ENCODE measurements at places on chromosomes 11 and 22.

- DNase-seq = no peak
Observed at GRCh38 chr11:123421589-123421988, 8.5 kb upstream of the GRAMD1B start.

- no peak for DNase-seq
Observed at GRCh38 chr11:74493791-74494630, 487 bp upstream of the LIPT2 start.

DNA sequence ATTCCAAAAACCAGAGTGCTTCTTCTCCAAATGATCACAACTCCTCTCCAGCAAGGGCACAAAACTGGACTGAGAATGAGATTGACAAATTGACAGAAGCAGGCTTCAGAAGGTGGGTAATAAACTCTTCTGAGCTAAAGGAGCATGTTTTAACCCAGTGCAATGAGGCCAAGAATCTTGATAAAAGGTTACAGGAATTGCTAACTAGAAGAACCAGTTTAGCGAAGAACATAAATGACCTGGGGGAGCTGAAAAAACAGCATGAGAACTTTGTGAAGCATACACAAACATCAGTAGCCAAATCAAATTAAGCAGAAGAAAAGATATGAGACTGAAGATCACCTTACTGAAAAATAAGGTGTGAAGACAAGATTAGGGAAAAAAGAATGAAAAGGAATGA lies 15.5 kb downstream of the OR52M1 start:
- no peak for DNase-seq

DNA sequence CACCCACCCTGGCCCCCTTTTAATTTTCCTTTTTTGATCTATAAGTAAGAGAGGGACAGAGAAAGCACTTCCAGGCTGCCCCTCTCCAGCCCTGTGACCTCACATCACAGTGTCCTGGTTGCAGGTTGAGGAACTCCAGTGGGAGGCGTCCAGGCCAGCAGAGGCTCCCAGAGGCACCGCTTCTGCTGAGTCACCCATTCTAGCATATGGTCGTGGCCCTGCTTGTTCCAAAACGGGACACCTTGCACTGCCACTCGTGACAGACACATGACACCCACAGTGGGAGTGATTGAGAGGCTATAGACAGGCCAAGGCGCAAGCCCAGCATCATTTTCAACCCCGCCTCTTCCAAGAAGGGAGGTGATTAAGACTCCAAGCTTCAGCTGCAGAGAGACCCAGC lies 16.0 kb upstream of the TMPRSS4 start:
- DNase-seq = no peak

- DNase-seq = no peak
Observed at GRCh38 chr11:72441752-72442207, 7.4 kb upstream of the CLPB start.

- DNase-seq = no peak
Observed at GRCh38 chr11:134761926-134762247, 349.8 kb upstream of the B3GAT1 start.

DNA sequence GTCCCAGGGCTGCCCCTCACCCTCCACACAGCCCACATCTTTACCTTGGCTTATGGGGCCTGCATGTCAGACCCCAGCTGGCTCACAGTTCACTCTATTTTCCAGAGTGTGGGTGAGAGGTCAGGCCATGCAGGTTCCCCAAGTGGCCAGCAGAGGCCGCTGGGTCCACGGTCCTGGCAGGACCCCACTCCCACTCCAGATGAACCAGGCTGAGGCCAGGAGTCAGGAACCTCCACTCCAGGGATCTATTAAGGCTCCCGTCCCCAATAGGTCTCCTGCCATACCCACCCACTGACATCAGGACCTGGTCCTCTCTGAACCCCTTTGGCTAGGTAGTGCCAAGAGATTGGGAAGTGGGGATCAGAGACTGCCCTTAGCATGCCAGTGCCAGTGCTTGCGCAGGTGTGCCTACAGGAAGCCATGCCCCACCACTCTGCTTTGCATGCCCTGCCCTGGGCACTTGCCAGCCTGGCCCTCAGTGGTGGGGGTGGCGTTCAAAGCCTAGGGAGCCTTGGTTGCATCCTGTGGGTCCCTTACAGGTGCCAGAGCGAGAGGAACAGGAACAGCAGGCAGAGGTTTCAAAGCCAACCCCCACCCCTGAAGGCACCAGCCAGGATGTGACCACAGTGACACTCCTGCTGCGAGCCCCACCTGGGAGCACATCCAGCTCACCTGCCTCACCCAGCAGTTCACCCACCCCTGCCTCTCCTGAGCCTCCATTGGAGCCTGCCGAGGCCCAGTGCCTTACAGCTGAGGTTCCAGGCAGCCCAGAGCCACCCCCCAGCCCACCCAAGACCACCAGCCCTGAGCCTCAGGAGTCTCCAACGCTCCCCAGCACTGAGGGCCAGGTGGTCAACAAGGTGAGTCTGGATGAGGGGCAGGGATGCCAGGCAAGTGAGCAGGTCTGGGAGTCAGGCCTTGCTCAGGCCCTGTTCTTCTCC lies 8.3 kb downstream of the SMTN start:
- peak; percentile 24 for DNase-seq

GRCh38 chr11:20616920-20617319 lies 17.5 kb downstream of the SLC6A5 start:
- DNase-seq = no peak

DNA sequence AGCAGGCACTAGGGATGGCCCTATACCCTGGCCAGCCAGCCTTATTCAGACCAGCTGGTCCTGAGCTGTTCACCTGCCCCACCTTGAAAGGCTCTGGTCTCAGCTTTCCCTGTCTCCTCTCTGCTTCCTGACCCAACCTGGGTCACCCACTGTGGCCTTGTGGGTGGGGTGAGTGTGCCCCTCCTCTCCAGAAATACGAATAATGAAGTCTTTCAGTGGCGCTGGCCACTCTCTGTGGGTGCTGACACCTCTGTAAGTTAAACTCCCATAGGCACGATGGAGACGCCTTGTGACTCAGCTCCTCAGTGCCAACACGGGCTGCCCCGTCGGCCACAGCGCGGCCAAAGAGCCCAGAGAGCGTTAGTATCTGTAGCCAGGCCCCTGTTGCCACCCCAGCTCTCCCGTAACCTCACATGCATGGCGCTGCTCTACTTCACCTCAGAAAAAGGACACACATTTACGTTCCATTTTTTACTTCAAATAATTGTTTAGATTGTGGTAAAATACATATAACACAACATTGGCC lies 74.6 kb upstream of the SEPTIN5 start:
- DNase-seq = no peak

DNA sequence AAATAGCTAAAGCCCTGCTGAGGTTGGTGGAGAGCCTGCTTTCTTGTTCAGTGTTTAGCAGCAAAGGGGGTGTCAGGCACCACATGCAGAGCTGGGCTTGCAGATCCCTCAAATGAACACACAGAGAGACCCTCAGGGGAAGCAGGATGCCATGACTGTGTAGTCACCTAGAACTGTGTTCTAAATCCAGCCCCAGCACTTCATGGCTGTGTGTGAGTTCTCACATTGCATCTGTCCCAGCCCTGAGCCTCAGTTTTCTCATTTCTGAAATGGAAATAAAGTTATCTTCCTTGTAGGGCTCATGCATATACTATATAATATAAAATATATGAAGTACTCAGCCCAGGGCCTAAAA lies 47.1 kb downstream of the CWC15 start:
- DNase-seq = no peak

GRCh38 chr22:48101704-48102103 lies 1339.3 kb downstream of the TBC1D22A start:
- no peak for DNase-seq

- DNase-seq = no peak
Observed at GRCh38 chr11:44229098-44229497, 80.8 kb downstream of the ALX4 start.

DNA sequence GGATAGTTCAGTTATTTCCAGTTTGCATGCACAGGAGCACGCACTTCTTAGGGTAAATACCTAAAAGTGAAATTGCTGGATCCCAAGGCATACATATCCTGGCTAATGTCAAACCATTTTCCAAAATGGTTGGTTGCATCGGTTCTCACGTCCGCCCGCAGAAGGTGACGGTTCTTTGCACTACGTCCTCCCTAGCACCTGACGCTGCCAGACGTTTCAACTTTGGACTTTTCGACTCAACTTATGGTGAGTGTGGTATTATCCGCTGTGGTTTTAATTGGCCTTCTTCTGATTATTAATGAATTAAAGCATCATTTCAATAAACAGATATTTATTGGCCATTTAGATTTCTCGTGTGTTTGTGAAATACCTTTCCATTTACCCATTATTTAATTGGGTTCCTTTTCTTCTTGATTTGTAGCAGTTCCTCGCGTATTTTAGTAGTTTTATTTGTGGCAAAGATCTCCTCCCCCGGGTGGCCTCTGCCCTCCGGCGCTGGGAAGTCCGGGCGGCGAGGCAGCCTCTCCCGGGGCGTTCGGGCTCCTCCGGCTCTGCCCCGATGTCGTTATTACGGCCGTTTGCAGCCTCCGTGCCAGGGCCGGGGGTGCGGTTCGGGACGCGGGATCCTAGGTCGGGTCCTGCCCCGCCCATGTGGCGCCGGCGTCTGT lies at the start of gene JHY:
Gene JHY, plus strand, starts transcription at position 571 of the 668 bp plus-strand sequence. CDS start 3,091 bp downstream, outside the sequence.
- DNase-seq = peak; percentile 34

DNA sequence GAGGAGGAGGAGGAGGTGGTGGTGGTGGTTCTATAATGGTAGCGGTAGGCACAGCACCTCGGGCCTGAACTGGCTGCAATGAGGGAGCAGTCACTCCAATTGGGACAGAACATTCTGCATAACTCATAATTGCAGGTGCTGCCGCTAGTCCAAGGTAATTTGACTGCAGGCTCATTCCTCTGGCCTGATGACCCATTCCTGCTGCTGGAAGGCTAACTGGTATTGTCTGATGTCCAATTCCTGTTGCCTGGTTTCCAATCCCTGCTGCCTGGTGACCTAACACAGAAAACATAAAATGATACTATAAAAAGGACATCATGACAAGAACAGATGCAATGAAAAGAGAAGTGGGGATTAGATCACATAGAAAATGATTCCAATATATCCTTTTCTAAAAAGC lies 7.9 kb upstream of the AGBL2 start:
- DNase-seq = no peak

DNA sequence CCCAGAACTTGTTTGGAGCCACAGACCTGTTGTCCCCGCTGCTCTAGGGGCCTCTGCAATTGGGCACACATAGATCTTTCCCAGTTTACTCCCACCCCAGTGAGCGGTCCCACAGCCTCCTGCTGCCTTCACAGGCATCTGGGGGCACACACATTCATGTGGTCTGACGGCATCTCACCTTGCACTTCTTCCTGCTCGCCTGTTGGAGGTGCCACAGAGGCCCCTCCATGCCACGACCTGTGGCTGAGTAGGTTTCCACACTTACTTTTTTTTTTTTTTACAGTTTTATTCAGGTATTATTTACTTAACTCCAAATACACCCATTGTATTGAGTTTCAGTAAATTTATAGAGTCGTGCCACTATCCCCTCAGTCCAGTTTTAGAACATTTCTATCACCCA lies 68.9 kb upstream of the SEPTIN5 start:
- DNase-seq = no peak

GRCh38 chr22:48089601-48090331 lies 1327.3 kb downstream of the TBC1D22A start:
- no peak for DNase-seq

DNA sequence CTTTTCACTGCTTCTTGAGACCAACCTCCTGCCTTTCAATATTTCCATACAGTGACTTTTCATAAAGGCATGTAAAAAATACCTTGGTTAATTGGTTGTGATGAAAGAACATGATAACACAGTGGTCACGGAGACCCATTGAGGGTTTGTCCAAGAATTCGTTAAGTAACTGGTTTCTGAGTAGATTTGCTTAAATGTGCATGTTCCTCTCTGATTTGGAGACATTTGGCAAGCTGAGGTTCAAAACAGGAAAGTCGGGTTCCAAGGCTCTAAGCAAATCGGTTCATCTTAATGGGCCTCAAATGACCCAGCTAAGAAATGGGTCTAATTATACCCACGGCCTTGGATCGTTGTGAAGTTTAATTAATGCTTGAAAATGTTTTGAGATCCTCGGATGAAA lies 36.9 kb upstream of the CCND1 start:
- no peak for DNase-seq

DNA sequence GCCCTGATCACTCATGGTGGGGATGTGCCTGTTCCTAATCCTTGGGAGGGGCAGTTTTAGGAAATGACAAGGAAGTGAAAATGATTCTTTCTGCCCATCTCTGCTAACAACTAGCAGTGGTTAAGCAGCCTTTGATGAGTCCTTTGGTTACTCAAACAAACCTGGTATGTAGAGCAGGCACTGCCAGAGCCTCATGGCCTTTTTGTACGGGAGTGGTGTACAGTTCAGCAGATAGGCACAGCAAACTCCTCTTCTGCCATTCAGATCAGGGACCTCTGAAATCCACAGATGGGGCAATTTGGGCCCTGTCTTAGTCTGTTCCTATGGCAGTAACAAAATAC lies 66.2 kb downstream of the FZD4 start:
- no peak for DNase-seq
